ENCODE measurements at places on chromosomes 1 and 21.

GRCh38 chr1:215568299-215568692 lies 1.2 kb downstream of the KCTD3 start:
- peak; percentile 70 for DNase-seq

- DNase-seq, result no peak
These were observed 4.1 kb downstream of the PPT1 start for GRCh38 chr1:40092706-40093639.

- no peak for DNase-seq
These were observed 93.7 kb downstream of the NTMT2 start for GRCh38 chr1:170239445-170239844.

DNA sequence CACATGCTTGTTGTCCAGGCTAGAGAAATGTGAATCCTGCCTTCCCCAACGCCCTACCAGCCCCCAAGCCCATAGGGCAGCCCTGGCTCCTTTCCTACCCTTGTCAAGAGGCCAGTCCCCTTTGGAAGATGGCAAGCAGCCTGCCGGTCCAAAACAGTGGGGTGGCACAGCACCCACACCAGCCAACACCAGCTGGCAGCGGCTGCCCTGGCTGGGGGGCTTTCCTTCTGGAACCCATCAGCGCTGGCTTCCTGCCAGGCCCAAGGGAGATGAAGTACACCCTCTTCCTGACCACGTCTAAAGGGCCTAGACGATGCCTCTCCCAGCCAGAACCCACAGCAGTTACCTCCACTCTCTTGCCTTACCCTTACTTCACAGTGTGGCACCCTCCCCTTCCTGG lies 24.2 kb downstream of the KCNN3 start:
- peak; percentile 59 for DNase-seq

- DNase-seq, result peak; percentile 71
These were observed 17.7 kb upstream of the SNX27 start for GRCh38 chr1:151594143-151594625.

GRCh38 chr1:103363008-103363365 lies 162.5 kb upstream of the RNPC3 start:
- no peak for DNase-seq

GRCh38 chr1:187891993-187892682 lies 1063.4 kb downstream of the PLA2G4A start:
- DNase-seq, result no peak

GRCh38 chr1:73611681-73612080 lies 586.3 kb downstream of the LRRIQ3 start:
- DNase-seq, result no peak

- DNase-seq, result no peak
These were observed 29.2 kb downstream of the MCOLN2 start for GRCh38 chr1:84967666-84968065.

DNA sequence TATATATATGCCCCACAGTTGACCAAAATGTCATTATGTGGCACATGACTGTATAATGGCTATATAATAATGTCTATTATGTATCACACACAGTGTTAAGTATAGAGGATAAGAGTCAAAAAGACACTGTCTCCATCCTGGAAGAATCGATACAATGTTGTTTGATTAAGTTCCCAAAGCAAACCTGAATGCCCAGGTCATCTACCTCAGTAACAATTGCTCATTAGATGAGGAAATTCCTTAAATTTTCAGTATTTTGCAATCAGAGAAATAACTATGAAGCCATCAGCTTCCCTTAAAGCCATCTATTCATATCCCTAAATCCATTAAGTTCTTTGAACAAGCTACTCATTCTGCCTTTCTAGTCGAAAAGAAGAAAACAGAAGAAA lies 10.0 kb downstream of the FOXJ3 start:
- DNase-seq, result no peak

- DNase-seq, result no peak
These were observed 3.8 kb downstream of the PTPN7 start for GRCh38 chr1:202156590-202156989.

DNA sequence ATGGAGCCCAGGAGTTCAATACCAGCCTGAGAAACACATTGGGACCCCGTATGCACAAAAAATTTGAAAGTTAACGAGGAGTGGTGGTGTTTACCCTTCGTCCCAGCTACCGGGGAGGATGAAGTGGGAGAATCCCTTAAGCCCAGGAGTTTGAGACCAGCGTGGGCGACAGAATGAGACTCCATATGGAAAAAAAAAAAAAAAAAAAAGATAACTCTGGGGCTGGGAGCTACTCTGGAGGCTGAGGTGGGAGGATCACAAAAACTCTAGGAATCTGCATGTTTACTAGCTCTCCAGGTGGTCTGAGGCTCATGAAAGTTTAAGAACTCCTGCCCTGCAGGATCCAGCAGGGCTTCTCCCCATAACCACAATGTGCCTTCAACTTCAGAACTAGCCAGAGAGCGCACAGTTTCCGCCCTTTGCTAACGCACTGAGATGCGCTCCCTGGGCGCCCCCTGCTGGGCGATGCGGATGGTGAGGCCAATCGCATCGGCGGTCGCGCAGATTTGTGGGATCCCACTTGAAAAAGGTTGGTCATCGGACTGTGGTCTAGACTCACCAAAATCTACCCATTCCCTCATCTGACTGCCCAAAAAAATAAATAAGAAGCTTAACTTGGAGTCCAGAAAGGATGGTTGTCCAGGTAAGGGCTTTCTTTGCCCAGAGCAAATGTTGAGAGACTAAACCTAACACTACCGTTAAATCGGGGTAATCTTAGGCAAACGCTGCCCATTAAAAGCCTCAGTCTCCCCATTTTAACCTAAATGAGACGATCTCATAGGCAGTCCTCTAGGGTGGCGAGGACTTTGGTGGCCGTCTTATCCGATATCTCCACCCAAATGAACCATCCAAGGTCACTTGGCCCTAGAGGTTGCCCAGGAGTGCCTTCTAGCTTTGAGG lies 8.8 kb downstream of the ZNF683 start:
- peak; percentile 6 for DNase-seq

- no peak for DNase-seq
These were observed 37.3 kb downstream of the VANGL2 start for GRCh38 chr1:160437432-160438316.

- DNase-seq, result no peak
These were observed 15.5 kb downstream of the TNFRSF8 start for GRCh38 chr1:12078575-12078937.

DNA sequence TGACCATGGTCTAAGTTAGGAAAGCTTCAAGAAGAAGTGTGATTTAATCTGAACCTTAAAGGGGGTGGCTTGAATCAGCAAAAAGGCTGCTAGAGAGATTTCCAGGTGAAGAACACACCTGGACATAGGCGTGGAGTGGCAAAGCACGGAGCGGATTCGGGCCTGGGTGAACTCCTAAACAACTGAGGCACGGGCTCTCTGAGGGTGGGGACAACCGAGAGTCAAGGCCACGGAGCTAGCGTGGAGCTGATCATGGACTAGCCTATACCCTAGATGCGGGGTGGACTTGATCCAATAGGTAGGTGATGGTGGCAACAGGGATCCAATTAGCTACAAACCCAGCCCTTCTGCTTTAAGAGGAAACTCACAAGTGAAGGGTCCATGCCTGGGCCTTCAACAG lies 27.8 kb downstream of the SYT2 start:
- no peak for DNase-seq

- DNase-seq, result no peak
These were observed 28.1 kb downstream of the KCTD3 start for GRCh38 chr1:215595231-215595630.

DNA sequence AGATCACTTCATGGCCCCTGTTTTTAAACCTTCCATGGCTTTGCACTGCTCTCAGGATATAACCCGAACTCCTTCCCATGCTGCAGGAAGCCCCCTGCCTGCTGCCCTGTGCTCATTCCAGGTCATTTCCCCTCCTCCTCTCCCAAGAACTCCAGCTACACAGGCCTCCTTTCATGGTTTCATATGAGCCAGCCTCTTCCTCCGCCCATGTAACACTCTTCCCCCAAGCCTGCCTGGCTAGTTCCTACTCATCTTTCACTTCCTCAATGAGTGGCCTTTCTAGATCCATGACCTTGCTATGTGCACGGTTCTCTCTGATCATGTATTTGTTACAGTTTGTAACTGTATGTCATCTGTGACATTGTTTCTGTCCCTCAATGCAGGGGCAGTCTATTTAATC lies 3.1 kb upstream of the NCF2 start:
- no peak for DNase-seq

DNA sequence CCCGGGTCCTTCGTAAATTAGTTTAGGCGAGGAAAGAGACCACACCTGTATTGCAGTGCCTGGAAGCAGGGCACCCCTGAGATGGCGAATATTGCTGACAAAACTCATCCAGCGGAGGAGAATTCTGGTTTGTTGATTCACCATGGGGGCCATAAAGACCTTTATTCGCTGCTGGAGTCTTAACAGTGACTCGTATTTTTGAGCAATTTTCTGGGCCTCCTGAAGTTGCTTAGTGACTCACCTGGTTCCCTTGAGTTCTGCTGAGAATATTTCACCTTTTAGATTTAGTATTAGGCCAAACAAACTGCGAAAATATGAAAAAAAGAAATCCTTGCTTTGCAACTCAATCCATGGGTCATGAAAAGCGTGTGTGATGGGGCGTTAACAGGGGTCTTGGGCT lies 20.6 kb upstream of the H6PD start:
- no peak for DNase-seq

- no peak for DNase-seq
These were observed 61.5 kb downstream of the CD58 start for GRCh38 chr1:116508984-116509980.

DNA sequence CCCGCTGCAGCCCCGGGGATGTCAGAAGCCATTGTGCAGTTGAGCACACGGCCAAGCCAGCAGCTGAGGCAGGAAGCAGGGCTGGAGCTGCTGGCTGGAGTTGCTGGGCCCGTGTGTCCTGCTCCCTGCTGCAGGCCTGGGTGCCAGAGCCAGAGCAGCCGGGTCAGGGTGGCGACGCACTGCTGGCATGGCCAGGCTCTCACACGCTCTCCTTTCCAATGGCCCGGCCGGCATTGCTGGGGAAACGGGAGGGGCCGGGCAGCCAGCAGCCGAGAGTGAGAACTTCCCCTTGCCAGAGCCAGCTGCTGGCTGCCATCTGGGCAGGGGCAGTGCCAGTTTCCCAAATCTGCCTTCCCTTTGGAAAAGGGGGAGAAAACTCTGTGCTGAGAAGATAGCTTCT lies 82.4 kb upstream of the PROX1 start:
- DNase-seq, result no peak

DNA sequence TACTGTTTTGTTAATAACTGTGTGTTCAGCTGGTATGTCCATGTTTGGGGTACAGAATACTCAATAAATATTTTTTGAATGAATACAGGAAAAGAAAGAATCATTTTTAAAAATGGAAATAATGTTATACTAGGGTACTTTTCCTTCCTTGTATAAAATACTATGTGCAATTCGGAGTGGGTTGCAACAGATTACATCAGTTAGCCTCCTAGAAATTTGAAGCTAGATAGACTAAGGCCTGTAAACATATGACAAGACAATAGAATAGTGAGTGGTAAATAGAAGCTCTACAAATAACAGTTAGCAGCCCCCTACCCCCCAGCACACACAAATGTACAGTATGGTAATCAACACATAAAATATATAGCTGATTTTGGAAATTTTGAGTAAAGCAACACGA lies 195.9 kb downstream of the KCNT2 start:
- no peak for DNase-seq

DNA sequence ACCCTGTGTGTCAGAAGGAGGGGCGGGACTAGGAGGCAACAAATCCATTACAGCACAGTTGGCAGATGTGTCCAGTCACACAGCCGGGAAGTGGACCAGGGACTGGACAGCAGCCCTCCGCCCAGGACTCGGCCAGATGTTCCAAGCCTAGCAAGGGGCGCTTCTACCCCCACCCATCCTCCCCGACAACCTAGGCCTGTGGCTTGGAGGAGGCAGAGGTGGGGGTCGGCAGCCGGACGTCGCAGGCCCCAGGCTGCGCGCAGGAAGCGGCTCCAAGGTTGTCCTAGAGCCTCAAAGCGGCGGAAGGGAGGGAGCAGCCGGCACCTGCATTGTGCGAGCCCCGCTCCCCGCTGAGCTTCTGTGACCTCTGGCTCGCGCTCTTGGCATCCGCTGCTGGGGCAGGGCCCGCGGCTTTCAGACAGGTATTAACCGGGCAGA lies 20.6 kb upstream of the MYCL start:
- DNase-seq, result no peak
